Hematopoietic multipotent progenitor cell treated with erythropoietin and hydrocortisone succinate and interleukin-3 and kit ligand, for 8 days (in vitro differentiated cells): ENCODE measurements at places on chromosomes 1 and 21.

DNA sequence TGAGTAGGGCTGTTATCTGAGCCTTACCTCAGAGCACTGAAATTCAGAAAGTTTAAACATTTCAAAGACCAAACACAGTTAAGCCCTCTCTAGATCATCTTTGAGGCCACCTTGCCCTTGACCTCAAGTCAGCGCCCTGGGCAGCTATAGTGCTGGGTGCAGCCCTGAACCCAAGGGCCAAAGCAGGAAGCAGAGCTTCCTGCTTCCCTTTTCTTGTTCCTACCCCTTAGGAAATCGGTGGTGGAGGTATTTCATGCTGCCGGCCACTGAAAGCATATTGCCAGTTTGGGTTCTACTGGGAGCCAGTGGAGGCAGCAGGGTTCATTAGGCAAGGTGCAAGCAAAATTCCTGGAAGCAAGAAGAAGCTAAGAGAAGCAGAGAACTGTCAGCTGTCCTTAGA lies 26.1 kb downstream of the CD244 start:
- DNase-seq, result no peak

- peak; percentile 84 for DNase-seq
Measured at GRCh38 chr1:172746091-172746949, 87.4 kb downstream of the FASLG start.

GRCh38 chr1:181257117-181257516 lies 168.6 kb downstream of the IER5 start:
- no peak for DNase-seq

DNA sequence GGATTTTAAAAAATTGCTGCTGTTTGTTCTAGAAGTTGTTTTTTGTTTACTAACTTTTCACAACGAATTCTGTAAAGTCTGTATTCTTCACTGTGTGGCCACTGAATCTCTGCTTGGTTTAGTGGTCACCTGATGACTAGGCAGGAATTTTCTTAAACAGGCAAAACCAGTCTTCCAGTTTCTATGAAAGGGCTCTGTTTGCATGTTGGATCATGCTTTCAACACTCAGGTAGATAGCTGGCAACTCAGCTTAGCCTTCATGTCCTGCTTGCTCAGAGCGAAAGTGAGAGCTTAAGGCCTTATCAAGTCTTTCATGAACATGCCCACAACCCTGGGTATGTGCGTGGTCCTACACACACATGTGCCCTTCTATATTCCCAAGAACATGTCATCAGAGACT lies 52.4 kb upstream of the CCDC190 start:
- DNase-seq, result no peak

DNA sequence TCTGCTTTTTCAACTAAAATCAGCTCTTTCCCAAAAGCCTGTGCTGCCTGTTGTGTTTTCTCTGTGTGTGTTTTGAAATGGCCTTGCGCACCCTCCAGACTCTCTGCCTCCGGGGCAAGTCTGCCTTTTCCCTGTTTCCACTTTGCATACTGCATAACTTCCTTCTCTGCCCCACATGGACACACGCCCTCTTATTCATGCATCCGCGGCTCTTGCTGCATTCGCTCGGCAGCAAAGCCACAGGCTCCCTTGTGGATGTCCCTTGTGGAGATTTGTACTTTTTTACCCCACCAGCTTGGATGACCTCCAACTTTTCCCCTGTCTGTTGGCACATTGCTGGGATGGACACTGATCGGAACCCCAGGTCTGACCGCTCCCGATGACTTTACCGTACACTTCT lies 147.6 kb downstream of the ADSS2 start:
- DNase-seq, result no peak

DNA sequence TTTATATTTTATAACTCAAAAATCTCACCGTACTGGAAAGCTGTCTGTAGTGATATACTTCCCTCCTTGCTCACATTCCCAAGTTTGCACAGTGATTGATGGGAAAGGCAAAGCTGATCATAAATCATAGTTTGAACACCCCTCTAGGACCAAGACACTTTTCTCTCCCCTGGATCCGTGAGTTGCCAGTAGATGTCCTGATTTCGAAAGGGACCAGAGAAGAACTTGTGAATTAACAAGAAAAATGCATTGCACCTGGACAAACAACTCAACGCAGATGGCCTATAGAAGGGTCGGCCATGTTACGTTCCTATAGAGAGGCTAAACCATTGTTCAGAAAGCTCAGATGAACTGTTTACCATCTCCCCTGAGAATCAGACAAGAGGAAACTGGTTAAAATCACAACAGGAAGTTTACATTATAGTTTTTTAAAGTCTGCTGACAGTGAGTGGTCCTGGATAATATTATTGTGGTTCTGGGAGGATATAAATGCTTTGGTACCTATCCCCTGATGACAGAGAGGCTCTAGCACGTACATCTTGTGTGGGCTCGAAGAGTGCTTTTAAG lies 124.0 kb upstream of the SLC45A1 start:
- DNase-seq, result no peak

- DNase-seq, result no peak
Measured at GRCh38 chr1:14486401-14487201, 111.9 kb upstream of the KAZN start.

DNA sequence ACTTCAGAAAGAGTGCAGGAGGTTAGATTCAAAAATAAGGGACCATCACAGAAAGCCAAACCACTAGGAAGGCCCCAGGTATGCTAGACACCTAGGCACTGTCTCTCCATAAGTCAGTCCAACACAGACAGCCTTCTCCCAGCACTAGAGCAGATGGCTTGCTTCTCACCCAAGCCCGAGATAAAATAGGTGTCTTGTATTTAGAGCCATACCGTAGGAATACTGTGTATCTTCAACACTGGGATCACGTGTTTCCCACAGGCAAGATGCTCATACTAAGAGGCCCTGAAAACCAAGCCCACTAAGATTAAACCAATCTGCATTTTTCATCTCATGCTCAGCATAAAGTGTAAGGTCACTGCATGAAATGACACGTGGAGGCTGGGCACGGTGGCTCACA lies 223.3 kb upstream of the KAZN start:
- no peak for DNase-seq

GRCh38 chr1:148333875-148334338 lies 149.2 kb downstream of the PPIAL4G start:
- no peak for DNase-seq

- DNase-seq, result peak; percentile 78
Measured at GRCh38 chr1:230632273-230632873, 9.9 kb upstream of the COG2 start.

GRCh38 chr1:1628754-1629429 lies 3.1 kb upstream of the MMP23B start:
- peak; percentile 37 for DNase-seq

DNA sequence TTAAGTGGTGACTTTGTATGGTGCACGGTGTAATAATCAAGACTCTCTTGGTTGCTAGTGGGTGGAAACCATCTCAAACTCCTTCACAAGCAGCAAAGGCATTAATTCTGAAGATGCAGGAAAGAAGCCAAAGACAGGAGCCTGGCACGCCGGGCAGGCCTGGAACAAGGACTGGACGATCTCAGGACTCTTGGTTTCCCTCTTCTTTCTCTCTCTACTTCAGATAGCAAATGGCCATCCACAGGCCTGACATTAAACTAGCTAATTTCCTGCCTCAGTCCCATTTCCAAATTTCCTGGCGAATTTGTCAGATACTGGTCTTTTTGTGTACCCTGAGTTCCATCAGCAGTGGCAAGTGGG lies 28.2 kb downstream of the STYXL2 start:
- no peak for DNase-seq

- no peak for DNase-seq
Measured at GRCh38 chr1:247111259-247111699, 7.1 kb upstream of the ZNF669 start.

GRCh38 chr1:186435336-186435735 lies 25.6 kb downstream of the PDC start:
- DNase-seq, result no peak

DNA sequence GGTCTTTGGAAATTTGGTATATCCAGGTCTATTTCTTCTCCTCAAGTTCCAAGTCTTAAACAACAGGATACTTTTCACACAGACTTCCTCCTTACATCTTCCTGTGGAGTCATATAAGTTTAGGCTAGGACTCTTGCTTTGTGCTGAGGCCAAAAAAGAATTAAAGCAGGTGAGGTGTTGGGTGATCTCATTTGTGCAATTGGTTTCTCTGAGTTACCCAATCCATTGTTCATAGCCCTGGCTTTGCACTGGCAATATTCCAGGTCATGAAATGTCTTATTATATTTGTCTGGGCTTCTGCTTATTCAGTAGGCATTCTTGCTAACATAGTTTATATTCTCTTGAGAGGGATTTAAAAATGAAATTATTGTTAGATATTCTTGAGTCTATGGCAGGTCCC lies 14.1 kb upstream of the KIAA0040 start:
- DNase-seq, result no peak

DNA sequence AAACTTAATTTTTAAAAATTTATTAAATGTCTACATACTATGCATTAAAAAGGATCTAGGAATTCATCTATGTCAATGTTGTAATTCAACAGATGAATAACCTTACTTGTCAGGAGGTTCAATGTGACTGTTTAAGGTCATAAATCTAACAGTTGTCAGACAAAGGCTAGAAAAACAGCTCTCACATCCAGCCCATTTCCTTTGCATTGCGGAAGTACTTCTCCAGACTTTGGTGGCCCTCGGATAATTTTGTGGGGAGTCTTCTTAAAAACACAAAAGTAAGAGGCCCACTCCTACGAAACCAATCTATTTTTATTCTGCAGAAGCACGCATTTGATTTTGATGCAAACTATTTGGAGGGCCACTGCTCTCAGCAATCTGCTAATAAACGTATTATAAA lies 122.6 kb upstream of the CHRM3 start:
- DNase-seq, result no peak

- DNase-seq, result no peak
Measured at GRCh38 chr1:159879136-159879535, 16.7 kb upstream of the VSIG8 start.

- no peak for DNase-seq
Measured at GRCh38 chr1:86757272-86757984, 53.1 kb downstream of the SH3GLB1 start.

- DNase-seq, result no peak
Measured at GRCh38 chr1:202311875-202312635, 29.7 kb downstream of the UBE2T start.

DNA sequence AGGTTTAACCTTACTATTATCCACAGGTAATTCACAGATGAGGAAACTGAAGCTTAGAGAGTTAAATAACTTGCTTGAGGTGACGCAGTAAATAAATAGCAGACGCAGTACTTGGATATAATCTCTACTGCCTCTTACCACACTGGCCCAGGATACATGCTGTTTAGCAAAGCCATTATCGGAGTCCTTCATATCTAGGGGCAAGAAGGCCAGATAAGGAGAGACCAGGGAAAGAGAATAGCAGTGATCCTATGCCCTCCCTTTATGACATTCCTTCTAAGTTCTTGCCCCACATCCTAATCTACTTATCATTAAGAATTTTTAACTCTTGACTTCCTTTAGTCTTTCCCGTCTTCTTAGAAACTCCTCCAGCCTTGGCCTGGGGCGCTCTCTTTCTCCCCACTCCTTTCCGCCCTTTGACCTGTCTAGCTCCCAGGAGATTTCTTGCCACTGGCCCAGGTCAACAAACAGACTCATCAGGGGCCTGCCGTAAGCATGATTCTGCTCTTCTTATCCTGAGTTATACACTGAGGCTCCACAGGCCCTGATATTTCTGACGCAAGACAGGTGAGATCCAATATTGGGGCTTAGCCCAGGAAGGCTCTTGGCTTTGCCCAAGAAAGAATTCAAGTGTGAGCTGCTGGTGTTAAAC lies 11.4 kb upstream of the SLAMF1 start:
- DNase-seq, result no peak

- DNase-seq, result peak; percentile 48
Measured at GRCh38 chr1:58755468-58755872, 28.4 kb downstream of the JUN start.

DNA sequence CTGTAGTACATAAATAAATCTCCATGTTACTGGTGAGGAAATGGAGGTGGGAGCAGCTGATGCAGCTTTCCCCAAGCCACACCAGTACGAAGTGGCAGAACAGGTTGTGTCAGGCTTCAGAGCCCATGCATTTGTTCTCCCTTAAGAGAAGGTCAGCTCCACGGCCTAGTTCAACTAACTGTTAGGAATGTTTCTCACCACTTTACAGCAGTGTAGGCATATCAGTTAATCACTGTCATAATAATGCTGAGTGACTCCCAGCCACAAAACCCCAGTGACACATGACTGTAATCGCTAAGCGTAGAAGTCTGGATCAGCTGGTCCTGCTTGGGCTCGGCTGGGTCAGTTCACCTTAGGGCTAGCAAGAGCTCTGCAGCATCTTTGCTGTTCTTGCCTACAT lies 90.4 kb downstream of the VPS26C start:
- DNase-seq, result no peak

DNA sequence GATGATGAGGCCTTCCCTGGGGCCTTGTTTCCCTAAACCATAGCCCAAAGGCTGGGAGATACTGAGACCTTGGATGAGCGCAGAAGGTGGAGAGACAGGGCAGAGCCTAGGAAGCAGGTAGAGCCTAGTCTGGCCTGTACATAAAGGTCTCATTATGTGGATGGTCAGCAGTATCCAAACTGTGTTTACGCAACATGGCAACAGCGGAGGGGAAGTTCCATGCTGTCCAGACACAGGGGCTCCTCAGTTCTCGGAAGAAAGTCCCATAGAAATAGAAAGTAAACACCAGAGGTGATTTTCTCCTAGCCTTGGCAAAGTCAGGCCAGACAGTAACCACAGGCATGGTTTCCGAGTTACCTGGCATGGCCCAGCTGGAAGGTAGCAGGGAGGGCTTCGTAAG lies 42.1 kb upstream of the MPZL1 start:
- no peak for DNase-seq

DNA sequence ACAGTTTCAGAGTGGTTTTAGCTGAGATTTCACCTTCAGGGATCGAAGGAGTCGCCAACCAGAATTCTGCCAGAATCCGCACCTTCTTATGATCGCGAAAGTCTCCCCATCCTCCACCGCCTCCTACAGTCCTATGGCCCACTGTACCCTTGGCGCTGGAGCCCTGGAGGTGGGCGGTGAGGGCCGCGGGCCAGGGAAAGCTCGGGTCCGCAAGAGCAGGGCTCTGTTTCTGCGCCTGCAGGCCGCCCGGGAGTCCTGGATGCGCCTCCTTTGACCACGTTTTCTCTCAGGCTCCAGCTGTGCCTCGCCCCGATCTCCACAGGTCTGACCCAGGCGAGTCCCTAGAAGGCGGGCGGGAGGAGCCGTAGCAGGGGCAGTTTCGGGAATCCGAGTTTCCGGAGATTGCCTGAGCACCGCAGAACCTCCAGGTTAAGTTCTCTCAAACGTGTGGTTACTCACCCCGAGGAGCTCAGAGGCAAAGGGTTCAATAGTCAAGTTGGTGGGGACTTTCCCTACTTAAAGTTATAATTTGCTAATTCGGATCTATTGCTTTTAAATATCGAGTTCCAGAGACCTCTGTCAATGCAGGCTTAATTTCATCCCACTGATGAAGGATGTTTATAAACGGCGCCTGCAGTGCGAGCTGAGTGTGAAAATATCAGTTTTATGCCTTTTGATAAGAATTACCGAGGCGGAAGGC lies 3.2 kb upstream of the LHX8 start:
- DNase-seq, result no peak

- DNase-seq, result peak; percentile 37
Measured at GRCh38 chr1:6581561-6582305, 1.9 kb downstream of the ZBTB48 start.
